ENCODE measurements at places on chromosomes 6 and 20.

- DNase-seq: peak; percentile 50
Observed at GRCh38 chr20:4067600-4068261, 52.4 kb upstream of the RNF24 start.

- no peak for DNase-seq
Observed at GRCh38 chr6:11753798-11754197, 24.8 kb downstream of the ADTRP start.

- no peak for DNase-seq
Observed at GRCh38 chr20:60494476-60494875, 536.3 kb downstream of the CDH26 start.

DNA sequence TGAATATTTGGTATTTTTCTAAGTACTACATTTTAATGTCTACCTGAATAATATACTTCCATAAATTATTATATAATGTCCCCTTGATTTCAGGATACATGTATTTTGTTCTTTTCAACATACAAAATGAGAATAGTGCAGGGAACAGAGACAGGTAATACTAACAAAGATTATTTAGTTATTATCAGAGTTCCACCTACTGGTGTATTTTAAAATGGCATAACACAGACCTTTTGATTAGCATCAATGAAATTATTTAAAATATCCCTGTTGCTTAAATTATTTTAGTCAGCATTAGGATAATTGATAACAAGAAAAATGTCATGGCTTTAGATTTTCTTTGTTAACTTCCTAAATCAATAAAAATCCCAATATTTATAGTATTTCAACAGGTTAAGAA, 184.0 kb downstream of the PRDM13 start:
- no peak for DNase-seq

DNA sequence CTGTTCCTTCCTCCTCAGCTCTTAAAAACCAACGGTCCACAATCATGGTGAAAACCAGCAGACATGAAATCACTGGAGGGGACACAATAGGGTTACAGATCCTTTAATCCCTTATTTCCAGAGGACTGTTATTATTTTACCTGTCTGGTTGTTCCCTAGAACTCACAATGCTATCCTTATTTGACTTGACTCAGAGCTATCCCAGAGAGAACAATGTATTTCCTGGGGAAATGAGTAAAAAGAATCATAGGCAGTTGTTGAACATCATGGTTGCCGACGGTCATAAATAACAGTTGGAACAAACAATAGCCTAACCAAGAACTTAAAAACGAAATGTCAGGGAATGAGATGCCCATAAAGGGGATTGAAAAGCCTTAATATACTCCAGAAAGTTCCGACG, 9.3 kb downstream of the OR2H1 start:
- no peak for DNase-seq

GRCh38 chr6:19329078-19329477, 508.1 kb upstream of the ID4 start:
- DNase-seq: no peak
